ENCODE measurements at places on chromosomes 4 and X. TPM values are rescaled to one million over a fixed set of nuclear protein-coding genes. Genes with fewer than 3 reads are reported as not detected.
A peak's percentile ranks its signal among the peaks of the same experiment; 100 is the strongest.

Gene ZNF518B
- total RNA-seq = 35.2 TPM

Gene ADGRG2
- 1.6 TPM for total RNA-seq

Gene GAGE13
- not detected for total RNA-seq

Gene AFF1
- 31.4 TPM for total RNA-seq

Gene ZFP92
- 0.09 TPM for total RNA-seq

Gene HPRT1
- total RNA-seq = 7.0 TPM

Gene POLN
- 5.2 TPM for total RNA-seq

Gene AFM
- not detected for total RNA-seq

- H3K4me3 ChIP-seq = no peak overlapping the region
- H3K27ac ChIP-seq = peak overlapping the region; percentile 95
- peak; percentile 44 for DNase-seq
- no peaks in the 10 kb centered on the region for H3K27me3 ChIP-seq
- H3K4me1 ChIP-seq = peaks cover 38% of the 10 kb centered on the region
Measured at GRCh38 chr4:88297725-88298454, 13.5 kb upstream of the PPM1K start.

DNA sequence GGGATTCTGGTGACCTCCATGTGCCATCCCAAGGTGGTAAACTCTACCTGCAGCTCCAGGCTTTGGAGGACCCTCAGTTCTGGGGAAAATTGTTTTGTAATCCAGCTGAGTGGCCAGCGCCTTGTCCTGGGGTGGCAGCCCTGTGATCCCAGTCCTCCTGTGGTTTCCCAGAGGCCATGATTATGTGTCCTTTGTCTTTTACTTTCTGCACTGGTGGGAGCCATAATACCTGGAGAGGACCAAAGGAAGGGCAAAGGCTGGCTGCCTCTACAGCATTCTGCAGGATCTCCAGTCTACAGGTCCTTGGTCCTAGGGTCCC is 64.0 kb downstream of the NBDY start:
- H3K36me3 ChIP-seq = no peaks in the 10 kb centered on the region
- H3K27me3 ChIP-seq = no peaks in the 10 kb centered on the region
- no peak overlapping the region for H3K4me3 ChIP-seq
- no peak for DNase-seq

GRCh38 chrX:9392445-9392844 is 72.4 kb upstream of the TBL1X start:
- no peaks in the 10 kb centered on the region for H3K36me3 ChIP-seq
- no peak overlapping the region for H3K4me3 ChIP-seq
- no peak for DNase-seq
- no peak overlapping the region for H3K27ac ChIP-seq
- H3K27me3 ChIP-seq = no peaks in the 10 kb centered on the region
- no peaks in the 10 kb centered on the region for H3K4me1 ChIP-seq

DNA sequence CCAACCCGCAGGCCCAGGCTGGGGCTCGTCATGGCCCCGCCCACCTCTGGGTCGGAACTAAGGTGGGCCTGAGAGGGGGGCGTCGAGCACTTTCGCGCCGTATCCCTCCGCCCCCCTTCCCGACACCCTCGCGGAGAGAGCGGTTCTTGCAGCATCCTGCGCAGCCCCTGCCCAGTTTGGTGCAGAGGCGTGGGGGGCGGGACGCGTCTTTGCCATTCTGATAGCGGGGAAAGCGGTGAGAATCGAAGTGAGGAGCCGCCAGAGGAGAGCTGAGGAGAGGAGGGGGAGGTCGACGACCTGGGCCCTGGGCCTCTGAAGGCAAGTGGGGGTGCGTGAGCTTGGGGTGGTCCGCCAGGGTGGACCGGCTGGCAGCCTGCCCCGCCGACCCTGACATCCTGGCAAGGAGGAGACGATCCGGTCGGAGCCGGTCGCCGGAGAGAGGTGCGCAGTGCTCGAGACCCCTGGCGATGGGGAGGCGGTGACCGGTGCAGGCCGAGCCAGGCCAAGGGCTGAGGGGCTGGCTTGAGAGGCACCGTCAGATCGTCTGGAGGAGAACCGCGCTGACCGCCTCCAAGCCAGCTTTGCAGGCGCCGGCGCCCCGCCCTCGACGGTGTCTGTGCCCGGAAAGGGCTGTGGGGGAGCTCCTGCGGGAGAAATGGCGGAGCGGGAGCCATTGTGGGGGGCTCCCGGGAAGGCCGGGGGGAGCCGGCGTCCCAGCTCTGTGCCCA is 25.5 kb downstream of the GPRASP3 start:
- peak; percentile 45 for DNase-seq
- peak overlapping the region; percentile 40 for H3K4me3 ChIP-seq
- no peaks in the 10 kb centered on the region for H3K36me3 ChIP-seq
- no peaks in the 10 kb centered on the region for H3K27me3 ChIP-seq
- H3K27ac ChIP-seq = no peak overlapping the region

DNA sequence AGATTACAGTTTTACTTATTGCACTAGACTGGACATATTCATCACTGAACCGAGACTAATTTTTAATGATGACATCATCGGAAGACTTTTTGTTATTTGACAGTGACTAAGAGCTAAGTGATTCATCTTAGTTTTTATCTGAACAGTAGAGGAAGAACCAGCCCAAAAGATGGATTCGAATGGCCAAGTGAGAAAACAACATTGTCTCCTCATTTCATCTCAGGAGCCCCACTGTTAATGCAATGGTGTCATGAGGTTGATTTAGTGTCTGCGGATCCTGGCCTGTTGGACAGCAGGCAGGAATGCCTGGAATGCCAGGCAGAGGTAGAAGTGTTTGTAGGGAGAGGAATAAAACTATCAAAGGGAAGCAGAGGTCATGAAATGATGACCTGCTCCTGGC is 37.8 kb upstream of the HPF1 start:
- peak; percentile 2 for DNase-seq
- no peaks in the 10 kb centered on the region for H3K36me3 ChIP-seq
- H3K27ac ChIP-seq = no peak overlapping the region

DNA sequence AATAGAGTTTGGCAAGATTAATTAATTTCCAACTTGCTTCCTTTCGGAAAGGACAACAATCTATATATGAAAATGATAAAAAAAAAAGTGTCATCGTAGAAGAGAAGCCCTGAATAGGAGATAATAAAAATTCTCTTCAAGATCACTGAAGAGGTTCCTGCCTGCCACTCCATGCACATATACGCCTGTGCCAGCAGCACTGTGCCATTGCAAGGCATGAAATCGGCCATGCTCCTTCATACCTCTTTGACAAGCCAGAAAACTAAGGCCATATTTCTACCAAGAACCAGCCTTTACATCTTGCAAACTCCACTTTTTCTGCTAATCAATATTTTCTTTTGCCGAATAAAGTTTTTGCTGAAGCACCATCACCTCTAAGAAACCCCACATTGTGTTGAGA is 365.5 kb downstream of the CXXC4 start:
- H3K27ac ChIP-seq = no peak overlapping the region
- no peak overlapping the region for H3K4me3 ChIP-seq
- no peaks in the 10 kb centered on the region for H3K27me3 ChIP-seq
- DNase-seq = no peak
- no peaks in the 10 kb centered on the region for H3K36me3 ChIP-seq
- no peaks in the 10 kb centered on the region for H3K4me1 ChIP-seq

DNA sequence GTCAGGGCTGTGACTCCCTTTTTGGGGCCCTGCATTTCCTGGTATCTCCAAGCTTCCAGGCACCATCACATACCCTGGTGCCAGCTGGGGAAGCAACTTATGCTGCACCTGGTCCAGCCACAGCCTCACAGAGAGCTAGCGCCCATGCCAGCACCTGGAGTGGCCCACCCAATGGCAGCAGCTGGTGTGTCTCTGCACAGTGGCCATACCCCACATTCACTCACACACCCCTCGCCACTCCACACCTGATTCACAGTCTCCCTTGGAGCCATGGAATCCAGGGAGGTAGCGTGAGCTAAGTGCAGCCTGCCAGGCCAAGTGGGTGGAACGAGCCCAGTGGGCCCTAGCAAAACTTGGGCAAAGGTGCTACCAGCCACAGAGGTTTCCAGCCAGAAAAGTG is 56.8 kb downstream of the COX18 start:
- no peak overlapping the region for H3K4me3 ChIP-seq
- no peak overlapping the region for H3K27ac ChIP-seq
- no peaks in the 10 kb centered on the region for H3K4me1 ChIP-seq
- H3K36me3 ChIP-seq = no peaks in the 10 kb centered on the region
- DNase-seq = no peak

DNA sequence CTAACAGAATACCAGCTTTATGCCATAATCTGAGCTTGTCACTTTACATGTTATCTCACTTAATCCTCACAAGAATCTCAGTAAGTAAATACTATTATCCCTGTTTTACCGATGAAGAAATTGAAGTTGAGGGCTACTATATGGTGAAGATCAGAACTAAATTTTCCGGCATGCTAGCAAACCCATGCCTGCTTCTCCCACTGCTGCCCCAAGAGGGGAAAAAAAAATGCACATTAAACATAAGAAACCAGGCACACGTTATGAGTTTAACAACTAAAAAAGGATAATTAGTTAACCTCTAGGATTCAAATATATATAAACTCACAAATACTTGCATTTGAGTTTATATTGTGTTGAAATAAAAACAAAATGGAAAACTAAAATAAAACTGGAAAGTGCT is 10.8 kb downstream of the SLC10A7 start:
- H3K27me3 ChIP-seq = no peaks in the 10 kb centered on the region
- H3K36me3 ChIP-seq = no peaks in the 10 kb centered on the region
- H3K4me1 ChIP-seq = no peaks in the 10 kb centered on the region
- no peak overlapping the region for H3K27ac ChIP-seq
- DNase-seq = no peak

- no peaks in the 10 kb centered on the region for H3K4me1 ChIP-seq
- no peak overlapping the region for H3K4me3 ChIP-seq
- no peak overlapping the region for H3K27ac ChIP-seq
- no peaks in the 10 kb centered on the region for H3K27me3 ChIP-seq
Measured at GRCh38 chr4:117699595-117699994, 334.7 kb upstream of the NDST3 start.

- no peaks in the 10 kb centered on the region for H3K36me3 ChIP-seq
- H3K4me3 ChIP-seq = no peak overlapping the region
- no peaks in the 10 kb centered on the region for H3K27me3 ChIP-seq
- peak; percentile 80 for DNase-seq
Measured at GRCh38 chr4:163484906-163485305, 9.6 kb upstream of the TMA16 start.

DNA sequence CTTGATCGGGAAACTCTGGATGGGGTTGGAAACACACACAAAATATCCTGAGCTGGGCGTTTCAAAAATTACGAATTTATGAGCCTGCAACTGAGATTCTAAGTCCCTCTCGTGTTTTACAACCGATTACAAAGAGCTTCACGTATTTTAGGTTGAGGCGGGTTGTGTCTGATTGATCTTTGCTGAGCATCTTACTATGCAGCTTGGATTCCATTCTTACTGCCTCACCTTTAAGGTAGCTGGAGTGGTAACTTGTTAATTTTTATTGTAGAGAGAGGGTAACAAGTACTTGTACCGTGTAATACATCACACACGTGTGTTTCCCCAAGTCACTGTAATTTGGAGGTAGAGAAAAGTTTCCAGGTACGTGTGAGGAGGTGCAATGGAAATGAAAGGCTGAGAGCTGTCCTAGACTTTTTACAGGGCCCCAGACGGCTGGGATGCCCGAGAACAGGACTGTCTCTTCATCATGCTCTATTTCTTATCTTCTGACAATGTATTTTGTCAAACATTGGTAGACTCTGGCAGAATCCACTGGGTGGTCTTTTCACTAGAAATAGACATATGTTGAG is 97.8 kb upstream of the TENM3 start:
- no peaks in the 10 kb centered on the region for H3K36me3 ChIP-seq
- peaks cover 47% of the 10 kb centered on the region for H3K27me3 ChIP-seq

DNA sequence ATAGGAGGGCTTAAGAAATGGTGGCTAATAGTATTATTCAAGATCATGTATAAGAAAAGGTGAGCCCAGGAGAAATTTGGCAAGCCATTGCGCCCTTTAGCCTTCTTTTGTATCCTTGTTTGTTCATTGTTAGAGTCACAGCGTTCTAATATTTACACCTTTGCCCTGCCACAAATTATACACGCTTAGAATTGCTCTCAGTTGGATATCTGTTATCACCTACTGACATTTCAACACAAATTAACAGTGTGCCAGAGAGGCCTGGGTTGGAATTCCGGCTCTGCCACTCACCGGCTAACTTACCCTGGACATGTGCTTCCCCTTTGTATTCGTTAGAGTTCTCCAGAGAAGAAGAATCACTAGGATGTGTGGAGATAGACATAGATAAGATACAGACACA is 148.7 kb upstream of the KIT start:
- no peak overlapping the region for H3K27ac ChIP-seq
- no peaks in the 10 kb centered on the region for H3K4me1 ChIP-seq
- H3K4me3 ChIP-seq = no peak overlapping the region
- no peaks in the 10 kb centered on the region for H3K27me3 ChIP-seq
- H3K36me3 ChIP-seq = no peaks in the 10 kb centered on the region
- no peak for DNase-seq

DNA sequence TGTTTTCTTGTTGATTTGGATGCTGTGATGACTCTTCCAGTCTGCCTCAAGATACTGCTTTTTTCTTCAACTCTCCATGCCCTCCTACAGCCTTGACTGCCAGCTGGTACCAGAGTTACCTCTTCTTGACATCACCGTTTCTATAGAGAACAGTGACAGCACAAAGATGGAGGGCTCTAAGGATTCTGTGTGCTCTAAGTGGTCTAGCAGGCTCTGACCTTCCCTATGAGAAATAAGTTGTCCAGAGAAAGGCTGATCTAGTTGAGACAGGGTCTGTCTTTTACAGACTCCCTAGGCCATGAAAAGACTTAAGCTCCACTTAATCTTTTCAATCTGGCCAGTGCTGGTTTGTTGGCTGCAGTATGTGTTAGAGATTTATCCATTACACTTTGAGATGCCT is at the start of gene AKAP4:
Gene AKAP4 (minus strand): TSS at position 101 of the 400 bp plus-strand sequence. CDS start 118 bp downstream, outside the sequence.
- H3K27me3 ChIP-seq = no peaks in the 10 kb centered on the region
- no peak for DNase-seq
- H3K27ac ChIP-seq = no peak within 1 kb of the TSS
- H3K4me1 ChIP-seq = no peaks in the 10 kb centered on the region

- no peak overlapping the region for H3K27ac ChIP-seq
- peak; percentile 72 for DNase-seq
- H3K4me1 ChIP-seq = no peaks in the 10 kb centered on the region
Measured at GRCh38 chr4:186144198-186144945, 39.9 kb downstream of the FAM149A start.

DNA sequence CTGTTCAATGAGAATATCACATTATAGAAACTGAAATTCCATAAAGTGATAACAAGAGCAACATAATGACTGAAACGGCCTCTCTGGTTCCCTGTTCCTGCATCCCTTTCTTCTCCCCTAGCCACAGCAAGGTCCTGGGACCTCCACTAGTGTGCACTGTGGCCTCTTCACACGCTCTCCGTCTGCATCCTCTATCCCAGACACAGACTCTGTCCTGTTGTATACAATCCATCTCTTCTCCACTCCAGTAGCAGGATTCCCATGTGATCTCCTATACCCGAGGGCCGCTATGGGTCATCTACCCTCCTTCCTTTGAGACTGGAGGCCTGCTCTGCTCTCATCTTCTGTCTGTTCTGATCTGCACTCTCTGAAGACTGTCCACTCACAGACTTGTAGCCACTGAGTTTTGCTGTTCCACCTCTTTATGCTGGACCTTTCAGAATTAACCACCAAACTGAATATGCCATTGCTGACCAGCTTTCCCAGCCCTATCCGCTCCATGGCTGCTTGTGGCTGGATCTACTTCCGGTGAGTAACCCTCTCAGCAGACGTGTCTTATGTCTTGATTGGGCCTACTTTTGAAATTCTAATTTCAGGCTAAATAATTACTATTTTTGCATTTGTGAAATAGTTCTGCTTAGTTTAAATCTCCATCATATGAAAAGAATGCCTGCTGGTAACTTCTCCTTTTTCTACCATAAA is 105.1 kb upstream of the NAP1L5 start:
- H3K36me3 ChIP-seq = no peaks in the 10 kb centered on the region
- peaks cover 7% of the 10 kb centered on the region for H3K4me1 ChIP-seq
- H3K27ac ChIP-seq = no peak overlapping the region
- H3K27me3 ChIP-seq = no peaks in the 10 kb centered on the region
